Activated T-helper 1 cell treated with anti-CD3 and anti-CD28 coated beads, Interleukin-2, amount 50 U/mL, for 16 hours (primary cell): ENCODE measurements at places on chromosomes 11 and 22.

- DNase-seq: no peak
These were observed 6.9 kb upstream of the PHOX2A start for GRCh38 chr11:72250661-72251464.

DNA sequence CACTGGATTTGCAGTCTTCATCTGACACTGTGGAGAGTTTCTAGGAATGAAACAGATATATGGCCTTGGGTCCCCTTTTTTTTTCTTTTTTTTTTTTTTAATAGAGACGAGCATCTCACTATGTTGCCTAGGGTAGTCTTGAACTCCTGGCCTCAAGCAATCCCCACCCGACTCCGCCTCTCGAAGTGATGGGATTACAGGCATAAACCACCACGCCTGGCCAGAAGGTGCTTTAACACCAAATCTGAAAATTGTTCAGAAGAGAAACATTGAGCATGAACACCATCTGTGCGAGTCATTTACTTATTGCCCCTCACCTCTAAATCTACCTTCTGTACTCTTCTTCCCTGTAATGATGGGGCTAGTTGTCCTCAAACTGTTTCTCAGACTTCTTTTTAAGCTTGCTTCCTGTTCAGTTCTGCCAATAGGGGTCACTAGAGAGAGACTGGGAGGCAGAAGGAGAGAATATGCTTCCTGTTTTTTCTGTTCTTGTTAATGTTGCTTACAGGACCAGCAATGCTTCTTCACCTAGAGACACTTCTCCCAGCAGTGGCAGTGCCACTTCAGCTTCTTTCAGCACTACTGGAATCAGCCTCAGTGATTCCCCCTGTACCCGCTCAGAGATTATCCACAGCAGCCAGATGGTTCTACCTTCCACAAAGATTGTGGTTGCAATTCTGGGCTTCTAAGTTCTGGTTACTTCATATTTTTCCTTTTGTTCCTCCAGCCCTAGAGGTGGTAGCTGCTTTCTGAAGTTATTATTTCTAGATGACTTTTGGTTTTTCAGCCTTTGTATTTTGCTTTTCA, 20.8 kb upstream of the ZBED5 start:
- DNase-seq: no peak

- DNase-seq: no peak
These were observed 99.4 kb upstream of the ZC3H12C start for GRCh38 chr11:109993786-109994185.

DNA sequence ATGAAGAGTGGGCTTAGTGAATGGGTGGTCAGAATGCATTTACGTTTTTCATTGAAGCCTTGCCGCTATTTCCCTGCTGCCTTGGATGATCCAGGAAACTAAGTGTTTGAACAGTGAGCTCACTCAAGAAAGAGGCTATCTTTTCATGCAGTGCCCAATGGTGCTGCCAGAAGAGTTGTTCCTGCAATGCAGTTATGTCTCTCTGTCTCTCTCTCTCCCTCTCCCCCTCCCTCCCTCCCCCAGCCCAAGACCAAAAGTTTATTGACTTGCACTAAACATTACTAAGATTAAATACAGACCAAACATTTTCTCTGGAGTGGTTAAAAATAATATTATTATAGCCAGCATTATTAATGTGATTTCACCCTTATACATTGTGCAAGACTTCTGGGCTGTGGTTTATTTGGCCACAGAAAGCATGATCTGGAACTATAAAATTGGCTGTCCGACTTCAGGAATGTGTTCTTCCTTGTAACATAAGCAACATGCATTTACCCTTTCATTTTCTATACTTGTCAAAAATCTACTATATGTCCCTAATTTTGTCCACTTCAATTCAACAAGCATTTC, 6.6 kb upstream of the FUT4 start:
- no peak for DNase-seq

DNA sequence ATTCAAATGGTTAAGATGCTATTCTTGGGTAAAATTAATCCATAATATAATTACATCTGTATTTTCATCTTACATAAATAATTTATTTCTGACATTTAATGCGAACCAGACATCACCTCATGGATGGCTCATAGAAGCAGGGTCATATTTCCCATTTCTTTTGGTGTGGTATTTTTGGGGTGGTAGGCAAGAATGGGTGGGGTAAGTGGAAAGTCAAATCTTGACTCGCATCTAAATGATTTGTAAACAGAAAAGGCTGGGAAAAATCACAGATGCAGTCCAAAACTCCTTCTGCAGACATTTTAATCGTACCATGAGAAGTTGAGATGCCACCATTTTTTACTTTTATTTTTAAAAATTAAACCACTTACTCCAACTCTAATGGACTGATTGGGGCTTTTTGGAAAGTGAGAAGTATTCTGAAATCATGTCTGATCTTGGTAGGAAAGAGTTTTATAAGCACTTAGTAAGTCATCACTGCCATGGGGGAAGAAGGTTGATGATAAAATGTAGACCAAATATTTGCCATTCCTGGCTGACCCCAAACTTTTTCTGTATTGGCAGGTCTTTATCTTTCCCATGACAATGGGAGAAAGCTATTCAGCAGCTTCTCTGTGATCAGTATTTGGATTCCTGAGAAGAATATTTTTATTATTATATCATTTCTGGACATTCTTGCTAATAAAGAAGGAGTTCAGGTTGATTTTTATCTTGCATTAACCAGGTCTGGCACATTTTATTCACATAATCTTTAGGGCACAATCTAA, 47.2 kb upstream of the BLID start:
- DNase-seq: no peak

DNA sequence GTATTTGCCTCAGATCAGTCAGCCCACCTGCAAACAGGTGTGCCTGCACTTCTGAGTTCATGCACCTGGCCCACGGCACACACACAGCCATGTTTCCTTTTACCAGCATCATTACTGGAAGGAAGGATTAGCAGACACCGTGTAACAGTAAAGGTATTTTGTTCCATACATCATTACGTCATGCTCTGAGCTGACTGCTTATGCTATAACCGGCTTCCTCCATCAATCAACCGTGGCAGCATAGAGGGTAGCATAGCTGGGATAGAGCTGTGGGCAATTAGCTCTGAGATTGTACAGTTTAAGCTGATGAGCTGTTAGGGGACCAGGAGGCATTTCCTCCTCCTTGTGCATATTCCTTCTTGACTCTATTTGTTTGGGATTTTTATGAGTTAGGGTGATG, 102.4 kb downstream of the ME3 start:
- DNase-seq: no peak

DNA sequence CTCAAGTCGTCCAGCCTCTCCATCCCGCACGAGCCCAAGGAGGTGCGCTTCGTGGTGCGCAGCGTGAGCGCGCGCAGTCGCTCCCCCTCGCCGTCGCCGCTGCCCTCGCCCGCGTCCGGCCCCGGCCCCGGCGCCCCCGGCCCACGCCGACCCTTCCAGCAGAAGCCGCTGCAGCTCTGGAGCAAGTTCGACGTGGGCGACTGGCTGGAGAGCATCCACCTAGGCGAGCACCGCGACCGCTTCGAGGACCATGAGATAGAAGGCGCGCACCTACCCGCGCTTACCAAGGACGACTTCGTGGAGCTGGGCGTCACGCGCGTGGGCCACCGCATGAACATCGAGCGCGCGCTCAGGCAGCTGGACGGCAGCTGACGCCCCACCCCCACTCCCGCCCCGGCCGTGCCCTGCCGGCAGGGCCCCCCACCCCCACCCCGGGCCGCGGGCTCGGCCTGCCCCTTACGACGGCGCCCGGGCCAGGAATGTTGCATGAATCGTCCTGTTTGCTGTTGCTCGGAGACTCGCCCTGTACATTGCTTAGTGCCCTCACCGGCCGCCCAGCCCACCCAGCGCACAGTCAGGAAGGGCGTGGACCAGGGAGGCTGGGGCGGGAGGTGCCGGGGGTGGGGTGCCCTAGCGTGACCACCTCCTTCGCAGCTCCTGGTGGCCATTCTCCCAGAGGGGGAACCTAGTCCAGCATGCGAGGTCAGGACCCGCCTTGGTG, 6.9 kb upstream of the ACR start:
- DNase-seq: no peak

- no peak for DNase-seq
These were observed 16.3 kb downstream of the LGR4 start for GRCh38 chr11:27456140-27456794.

DNA sequence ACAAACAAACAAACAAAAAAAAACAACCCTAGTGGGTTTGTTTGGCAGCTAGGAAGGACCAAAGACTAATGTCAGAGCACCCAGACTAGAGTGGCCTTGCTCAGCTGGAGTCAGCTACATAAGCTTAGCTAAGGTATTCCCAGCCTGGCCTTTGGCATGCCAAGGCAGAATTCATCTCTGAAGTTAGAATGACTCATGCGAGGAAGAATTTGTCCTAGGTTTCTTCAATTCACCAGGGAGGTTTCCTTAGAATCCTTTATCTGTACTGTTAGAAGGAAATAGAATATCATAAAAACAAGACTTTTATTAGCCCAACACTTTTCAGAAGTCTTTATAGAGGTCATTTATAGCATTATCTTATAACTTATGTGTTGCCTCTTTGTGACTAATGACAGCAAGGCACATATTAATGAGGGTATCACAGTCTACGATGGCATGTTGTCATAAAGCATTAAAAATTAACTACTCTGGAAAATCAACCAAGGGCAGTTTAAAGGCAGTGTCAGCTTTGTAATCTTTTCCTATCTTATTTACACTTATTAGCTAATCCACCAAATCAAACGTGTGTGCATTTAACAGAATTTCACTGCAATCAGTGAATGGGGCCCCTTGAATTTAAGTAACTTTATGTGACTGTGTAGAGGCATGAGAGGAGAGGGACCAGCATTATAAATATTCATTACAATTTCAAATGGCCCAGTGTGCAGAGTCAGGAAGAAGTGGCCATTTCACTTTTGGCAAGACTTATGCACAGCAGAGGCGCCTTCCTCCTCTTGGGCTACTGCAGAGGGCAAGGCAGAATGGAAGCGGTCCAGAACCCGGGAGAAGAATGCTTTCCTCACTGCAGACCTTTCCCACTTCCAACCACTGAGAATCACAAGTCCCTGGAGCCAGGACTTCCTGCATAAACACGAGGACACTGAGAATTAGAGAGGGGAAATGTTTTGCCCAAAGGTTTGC, 36.3 kb downstream of the SLC5A1 start:
- no peak for DNase-seq

GRCh38 chr11:10619131-10619680, 50.7 kb upstream of the LYVE1 start:
- no peak for DNase-seq

- DNase-seq: peak; percentile 5
These were observed 37.8 kb downstream of the SLC5A1 start for GRCh38 chr22:32080904-32081303.

GRCh38 chr11:113690619-113691569, 15.2 kb downstream of the TMPRSS5 start:
- DNase-seq: no peak

- no peak for DNase-seq
These were observed 13.2 kb upstream of the HDHD5 start for GRCh38 chr22:17172029-17172833.

GRCh38 chr11:128891913-128892398, 800 bp downstream of the KCNJ5 start:
- DNase-seq: no peak

- no peak for DNase-seq
These were observed 8.9 kb upstream of the GRK3 start for GRCh38 chr22:25555586-25555985.

- no peak for DNase-seq
These were observed 16.3 kb upstream of the GNAZ start for GRCh38 chr22:23053912-23054530.

- no peak for DNase-seq
These were observed 94.0 kb upstream of the B3GAT1 start for GRCh38 chr11:134506046-134506445.

DNA sequence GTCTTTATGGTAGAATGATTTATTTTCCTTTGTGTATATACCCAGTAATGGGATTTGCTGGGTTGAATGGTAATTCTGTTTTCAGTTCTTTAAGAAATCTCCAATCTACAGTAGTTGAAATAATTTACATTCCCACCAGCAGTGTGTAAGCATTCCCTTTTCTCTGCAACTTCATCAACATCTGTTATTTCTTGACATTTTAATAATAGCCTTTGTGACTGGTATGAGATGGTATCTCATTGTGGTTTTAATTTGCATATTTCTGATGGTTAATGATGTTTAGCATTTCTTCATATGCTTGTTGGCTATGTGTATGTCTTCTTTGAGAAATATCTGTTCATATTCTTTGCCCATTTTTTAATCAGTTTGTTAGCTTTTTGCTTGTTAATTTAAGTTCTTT, 901.2 kb downstream of the METTL15 start:
- DNase-seq: no peak

DNA sequence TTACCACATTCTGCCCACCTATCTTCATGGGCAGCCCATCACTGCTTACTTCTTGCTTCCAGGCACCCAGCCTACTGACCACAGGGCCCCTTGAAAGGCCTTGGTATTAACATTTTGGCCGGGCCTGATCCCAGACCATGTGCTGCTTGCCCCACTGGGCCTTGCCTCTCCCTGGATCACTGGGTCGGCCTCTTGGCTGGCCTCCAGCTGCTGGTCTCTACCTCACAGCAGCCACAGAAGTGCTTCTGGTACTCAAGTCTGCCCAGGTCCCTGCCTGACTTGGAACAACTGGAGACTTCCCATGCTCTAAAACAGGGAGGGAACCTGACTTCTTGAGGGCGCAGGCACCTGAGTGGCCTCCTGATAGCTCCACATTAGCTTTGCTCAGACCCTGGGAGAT, 63.6 kb downstream of the THAP12 start:
- DNase-seq: no peak

DNA sequence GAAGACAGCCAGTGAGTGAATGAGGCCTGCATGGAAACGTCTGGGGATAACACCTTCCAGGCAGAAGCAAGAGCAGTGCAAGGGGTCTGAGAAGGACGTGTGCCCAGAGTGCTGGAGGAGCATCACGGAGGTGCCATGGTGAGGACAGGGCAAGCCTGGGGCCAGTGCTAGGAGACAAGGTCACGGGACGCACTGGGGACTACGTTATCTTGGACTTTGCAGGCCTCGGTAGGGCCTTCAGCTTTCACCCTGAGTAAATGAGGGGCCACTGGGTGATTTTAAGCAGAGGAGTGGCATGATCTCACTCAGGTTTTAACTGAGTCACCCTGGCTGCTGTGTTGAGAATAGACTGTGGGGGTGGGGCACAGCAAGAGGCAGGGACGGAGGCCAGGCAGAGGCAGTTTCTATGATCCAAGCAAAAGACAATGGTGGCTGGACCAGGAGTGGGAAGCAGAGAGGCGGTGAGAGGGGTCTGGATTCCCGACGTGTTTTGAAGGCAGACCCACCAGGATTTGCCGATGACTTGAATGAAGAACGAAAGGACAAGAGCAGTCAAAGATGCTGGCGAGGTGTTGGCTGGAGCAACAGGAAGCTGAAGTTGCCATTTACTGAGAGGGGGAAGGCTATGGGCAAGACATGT, 102.7 kb upstream of the PARVA start:
- DNase-seq: no peak

DNA sequence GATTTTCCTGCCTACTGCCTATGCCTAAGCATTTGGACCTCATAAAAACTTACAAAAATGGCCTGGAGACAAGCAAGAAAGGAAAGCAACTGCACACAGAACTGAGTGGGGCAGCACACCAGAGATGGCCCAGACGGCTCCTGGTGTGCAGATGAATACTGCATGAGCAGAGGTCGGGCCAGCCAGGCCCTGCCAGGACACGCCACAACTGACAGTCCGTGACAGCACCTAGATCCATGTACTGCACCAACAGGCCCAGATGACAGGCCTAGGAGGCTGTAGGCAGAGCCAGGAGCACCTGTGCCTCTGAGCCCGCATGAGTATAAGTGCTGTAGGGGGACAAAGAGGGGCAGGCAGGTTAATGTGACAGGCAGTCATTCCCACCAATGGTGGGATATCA, 160.2 kb downstream of the IGLL1 start:
- DNase-seq: no peak
